ENCODE measurements at places on chromosomes 1 and 21.
A peak's percentile ranks its signal among the peaks of the same experiment; 100 is the strongest.

DNA sequence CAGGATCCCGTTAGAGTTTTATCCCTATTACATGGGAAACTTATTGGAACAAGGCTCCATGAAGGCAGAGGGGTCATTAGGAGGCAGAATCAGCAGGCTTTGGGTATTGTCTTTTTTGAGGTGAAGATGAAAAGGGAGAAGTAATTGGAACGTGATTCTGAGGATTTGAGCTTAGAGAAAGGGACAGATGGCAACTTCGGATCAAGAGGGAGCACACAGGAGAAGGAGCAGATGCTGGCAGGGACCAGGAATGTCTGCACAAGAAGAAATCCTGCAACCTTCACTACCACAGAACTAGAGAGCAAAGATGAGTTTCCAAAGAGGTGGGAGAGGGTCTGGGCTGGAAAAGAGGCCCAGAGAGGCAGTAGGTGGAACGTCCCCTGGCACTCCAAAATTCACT is 202.8 kb downstream of the RRAGC start:
- DNase-seq, result no peak

DNA sequence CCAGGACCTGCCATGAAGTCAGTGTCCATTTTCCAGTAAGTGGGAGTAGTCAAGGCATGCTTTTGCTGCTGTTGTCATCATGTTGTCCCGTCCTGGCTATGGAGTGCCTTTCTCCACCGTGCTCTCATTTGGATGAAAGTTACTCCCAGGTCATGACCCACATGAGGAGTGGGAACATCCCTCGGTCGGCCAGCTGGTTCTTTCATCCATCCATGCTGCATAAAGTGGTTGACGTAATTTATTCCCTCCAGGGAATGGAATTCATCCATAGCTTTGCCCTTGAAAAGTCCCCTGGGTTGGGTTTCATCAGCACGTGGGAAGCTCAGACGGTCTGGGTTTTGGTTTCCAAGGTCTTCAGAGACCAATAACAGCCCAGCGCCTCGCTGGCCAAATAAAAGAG is 11.6 kb downstream of the PLA2G2A start:
- DNase-seq, result no peak

DNA sequence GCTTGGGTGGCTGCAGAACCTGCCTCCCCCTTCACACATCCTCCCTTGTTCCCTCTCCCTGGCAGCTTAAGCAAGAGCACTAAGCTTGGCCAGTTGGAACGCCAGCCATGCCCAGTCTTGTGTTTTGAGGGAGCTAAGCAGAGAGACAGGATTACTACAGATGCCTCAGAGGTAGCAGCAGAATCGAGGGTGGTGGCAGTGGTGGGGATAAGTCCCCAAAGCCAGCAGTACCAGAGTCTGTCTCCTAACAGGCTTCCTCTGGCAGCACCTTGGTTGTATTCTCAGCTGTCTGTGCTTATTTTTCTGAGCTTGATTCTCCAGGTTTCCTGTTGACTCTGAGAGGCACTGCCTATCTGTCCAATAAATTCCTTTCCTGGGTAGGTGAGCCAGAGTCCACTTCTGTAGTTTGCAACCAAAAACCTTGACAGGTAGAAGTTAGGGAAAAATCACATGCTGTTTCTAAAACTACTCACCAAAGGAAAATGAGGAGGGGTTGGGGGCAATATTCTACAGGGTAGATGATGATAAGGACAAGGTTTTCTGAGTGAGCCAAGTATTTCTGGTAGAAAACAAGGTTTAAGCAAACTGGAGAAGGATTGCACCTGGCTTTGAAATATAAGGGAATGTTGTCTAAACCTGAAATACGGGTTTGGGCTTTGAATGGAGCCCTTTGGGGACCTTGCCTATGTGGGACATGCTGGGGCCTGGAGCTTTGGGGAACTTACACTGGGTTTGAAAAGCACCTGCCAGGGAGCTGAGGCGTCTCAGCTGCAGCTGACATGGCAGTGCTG is 100.8 kb downstream of the PBX1 start:
- no peak for DNase-seq

- no peak for DNase-seq
Measured at GRCh38 chr1:44673675-44674112, 587 bp downstream of the TMEM53 start.

GRCh38 chr1:226736908-226737818 is 1.9 kb downstream of the ITPKB start:
- no peak for DNase-seq

GRCh38 chr1:206578068-206578977 is 33.9 kb downstream of the EIF2D start:
- DNase-seq, result no peak

GRCh38 chr1:25990702-25991395 is 7.0 kb downstream of the PAFAH2 start:
- DNase-seq, result no peak

DNA sequence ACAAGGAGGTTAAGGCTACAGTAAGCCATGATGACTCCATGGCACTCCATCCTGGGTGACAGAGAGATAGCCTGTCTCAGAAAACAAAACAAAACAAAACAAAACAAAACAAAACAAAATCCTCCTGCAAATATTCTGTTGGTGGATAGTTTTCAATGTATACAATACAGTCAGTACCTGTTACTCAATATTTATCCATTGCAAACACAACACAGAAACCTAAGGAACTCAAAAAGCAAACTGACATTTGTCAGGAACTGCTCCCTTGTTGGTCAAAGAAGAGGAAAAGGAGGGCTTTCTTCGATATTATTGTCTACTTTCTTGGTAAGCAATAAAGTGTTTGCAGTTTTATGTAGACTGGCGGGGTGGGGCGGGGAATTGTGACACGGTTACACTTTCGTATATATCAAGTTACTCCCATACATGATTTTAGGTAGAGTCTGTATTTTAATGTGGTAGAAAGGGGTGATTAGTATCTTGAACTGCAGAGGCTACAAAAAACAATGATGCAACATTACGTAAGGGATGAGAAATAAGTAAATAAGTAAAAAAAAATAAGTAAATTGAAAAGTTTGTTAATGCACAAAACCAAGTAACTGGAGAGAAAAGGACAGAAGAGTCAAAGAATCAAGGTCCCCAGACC is 31.8 kb downstream of the APP start:
- no peak for DNase-seq

DNA sequence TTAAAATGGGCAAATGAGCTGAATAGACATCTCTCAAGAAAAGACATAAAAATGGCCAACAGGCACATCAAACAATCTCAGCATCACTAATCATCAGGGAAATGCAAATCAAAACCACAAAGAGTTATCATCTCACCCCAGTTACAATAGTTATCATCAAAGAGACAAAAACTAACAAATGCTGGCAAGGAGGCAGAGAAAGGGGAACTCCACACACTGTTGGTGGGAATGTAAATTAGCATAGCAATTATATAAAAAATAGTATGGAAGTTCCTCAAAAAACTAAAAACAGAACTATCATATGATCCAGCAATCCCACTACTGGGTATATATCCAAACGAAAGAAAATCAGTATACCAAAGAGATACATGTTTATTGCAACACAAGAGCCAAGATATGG is 68.7 kb downstream of the DENND1B start:
- DNase-seq, result no peak

DNA sequence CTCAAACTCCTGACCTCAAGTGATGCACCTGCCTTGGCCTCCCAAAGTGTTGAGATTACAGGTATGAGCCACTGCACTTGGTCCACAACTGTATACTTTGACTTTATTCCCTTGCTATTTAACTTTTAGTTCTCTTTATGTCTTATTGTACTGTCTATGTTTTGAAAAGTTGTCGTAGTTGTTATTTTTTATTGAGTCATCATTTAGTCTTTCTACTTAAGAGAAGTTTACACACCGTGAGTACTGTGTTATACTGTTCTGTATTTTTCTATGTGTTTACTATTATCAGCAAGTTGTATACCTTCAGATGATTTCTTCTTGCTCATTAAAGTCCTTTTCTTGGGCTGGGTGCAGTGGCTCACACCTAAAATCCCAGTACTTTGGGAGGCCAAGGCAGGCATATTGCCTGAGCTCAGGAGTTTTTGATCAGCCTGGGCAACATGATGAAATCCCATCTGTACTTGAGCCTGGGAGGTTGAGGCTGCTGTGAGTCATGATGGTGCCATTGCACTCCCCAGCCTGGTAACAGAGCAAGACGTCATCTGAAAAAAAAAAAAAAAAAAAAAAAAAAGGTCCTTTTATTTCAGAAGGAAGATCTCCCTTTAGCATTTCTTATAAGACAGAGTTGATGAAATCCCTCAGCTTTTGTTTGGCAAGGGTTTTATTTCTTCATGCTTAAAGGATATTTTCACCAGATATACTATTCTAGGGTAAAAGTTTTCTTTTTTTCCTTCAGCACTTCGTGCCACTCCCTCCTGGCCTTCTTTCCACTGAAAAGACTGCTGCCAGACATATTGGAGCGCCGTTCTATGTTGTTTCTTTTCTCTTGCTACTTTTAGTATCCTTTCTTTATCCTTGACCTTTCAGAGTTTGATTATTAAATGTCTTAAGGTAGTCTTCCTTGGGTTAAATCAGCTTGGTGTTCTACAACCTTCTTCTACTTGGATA is 47.6 kb downstream of the TNFSF18 start:
- DNase-seq, result peak; percentile 40

- DNase-seq, result no peak
Measured at GRCh38 chr21:35006771-35007170, 42.3 kb downstream of the RUNX1 start.

DNA sequence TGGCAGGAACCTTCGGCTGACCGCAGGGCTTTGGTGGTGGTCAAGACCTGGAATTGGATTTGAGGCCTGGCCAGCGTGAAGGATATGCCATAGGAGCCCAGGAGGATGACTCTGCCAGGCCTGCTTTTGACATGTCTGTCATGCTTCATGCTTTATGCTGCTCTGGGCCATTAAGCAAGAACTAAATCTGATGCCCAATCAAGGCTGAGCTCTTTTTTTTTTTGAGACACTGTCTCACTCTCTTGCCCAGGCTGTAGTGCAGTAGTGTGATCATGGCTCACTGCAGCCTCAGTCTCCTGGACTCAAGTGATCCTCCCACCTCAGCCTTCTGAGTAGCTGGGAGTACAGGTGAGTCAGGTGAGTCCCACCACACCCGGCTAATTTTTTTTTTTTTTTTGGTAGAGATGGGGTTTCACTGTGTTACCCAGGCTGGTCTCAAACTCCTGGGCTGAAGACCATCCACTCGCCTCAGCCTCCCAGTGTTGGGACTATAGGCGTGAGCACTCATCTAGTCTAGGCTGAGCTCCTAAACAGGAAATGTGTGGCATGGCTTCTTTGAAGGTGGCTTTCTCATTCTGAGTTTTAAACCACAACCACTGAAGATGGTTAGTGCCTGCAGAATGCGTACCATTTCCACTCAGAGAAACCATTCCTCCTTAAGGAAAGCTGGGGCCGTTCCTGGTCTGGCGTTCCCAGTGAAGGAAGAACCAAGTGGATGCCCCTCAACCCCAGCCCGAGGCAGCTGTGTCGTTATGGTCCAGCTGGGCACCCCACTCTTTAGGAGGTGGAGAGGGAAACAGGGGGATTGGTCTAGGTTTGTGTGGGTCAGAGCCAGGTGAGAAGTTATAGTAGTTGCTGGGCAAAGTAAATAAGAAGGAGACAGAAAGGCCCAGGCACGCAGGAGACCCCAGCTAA is 34.2 kb upstream of the ATP5PO start:
- no peak for DNase-seq

GRCh38 chr1:46188295-46189030 is 9.8 kb downstream of the POMGNT1 start:
- no peak for DNase-seq

- DNase-seq, result no peak
Measured at GRCh38 chr1:65872301-65872700, 79.6 kb downstream of the PDE4B start.

GRCh38 chr1:119626011-119626545 is 22.0 kb downstream of the ZNF697 start:
- DNase-seq, result no peak

GRCh38 chr1:47763591-47764171 is 233.5 kb downstream of the TRABD2B start:
- DNase-seq, result no peak

DNA sequence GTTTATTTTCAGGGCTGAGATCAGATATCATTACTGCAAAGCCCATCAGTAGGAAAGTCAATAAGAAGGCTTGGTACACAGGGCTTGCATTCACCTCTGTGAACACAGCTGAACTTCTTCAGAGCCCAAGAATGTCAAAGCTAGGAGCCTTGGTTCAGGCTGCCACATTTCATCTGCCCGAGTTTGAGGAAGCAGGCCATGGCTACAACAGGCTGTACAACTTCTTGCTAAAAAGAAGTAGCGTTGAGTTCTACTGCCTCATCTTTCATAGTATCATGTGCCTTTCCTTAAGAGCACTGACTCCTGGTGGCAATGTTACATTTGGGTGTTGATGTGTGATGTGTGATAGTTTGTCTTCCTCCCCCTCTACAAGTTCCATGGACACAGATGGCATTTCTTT is 10.1 kb downstream of the C1orf162 start:
- DNase-seq, result no peak

DNA sequence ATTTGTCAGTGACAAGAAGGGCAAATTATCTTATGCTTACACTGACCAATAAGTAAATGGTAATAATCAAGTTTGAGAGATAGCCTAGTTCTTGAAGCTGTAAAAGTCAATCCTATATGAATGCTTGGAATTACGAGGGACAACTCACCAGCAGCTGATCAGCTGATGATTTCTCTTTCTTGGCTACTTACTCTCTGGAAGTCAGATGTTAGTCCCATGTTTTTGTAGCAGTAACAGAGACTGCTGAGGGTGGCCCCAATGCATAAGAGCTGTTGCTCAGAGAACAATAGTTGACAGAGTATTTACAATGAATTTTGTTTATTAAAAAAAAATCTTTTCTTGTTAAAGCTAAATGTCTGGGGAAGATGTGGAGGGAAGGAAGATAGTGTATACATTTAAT is 39.3 kb downstream of the CD160 start:
- no peak for DNase-seq

GRCh38 chr1:241612533-241613477 is 27.4 kb downstream of the CHML start:
- no peak for DNase-seq

GRCh38 chr1:65281846-65282245 is 27.5 kb upstream of the DNAJC6 start:
- DNase-seq, result no peak

DNA sequence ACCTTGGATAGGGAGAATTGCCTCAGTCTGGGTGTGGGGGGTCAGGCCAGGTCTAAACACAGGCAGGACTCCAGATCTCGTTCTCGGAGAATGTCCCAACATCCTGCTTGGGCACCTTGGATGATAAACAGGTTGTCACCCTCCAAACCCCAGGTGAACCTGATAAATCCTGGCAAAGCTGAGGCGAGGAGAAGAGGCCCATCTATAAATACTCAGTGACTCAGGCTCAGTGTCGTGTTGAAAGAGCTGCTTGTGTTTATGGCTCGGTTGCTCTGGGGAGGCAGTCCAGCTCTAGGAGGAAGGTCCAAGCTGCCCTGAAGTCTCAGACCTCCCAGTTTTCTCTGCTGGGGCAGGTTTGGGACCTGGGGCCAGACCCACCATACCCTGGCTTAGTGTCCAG is 15.8 kb upstream of the TRIM63 start:
- DNase-seq, result no peak

Measured in AG04449 (cell line).